GM19239 (cell line): ENCODE measurements at places on chromosomes 4 and X.

DNA sequence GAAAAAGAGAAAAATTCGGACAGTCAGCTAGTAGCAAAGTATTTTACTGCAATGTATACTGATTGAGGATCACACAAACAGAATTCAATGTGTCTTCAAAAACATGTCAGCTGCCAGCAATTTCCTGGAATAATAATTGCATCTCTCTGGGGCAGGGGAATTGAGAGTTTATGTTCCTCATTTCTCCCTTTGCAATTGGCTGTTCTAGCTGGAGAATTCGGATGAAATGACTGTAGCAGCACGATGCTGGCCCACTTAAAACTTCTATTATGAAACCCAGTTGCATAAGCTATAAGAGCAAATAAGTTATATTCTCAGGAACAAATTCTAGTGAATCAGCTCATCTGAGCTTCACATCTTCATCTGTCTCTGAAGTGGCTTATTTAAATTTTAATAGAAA, 99.9 kb upstream of the CPEB2 start:
- DNase-seq, result no peak

DNA sequence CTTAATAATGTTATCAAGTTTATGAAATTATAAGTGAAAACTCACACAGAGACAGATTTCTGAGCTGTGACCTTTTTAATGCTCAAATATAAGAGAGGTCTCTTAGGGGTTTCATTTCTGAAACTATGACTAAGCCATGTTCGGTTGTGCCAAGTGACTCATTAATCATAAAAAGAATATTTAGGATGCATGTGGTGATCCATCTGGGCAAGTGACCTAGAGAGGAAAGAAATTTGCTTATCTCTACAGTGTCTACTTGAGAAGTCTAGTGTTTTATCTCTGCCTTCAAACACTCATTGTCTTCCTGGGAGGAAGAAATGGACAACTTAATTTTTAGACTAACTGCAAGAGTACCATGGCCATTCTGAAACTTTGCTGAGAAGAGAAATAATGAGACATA, 545.3 kb upstream of the GRID2 start:
- no peak for DNase-seq

DNA sequence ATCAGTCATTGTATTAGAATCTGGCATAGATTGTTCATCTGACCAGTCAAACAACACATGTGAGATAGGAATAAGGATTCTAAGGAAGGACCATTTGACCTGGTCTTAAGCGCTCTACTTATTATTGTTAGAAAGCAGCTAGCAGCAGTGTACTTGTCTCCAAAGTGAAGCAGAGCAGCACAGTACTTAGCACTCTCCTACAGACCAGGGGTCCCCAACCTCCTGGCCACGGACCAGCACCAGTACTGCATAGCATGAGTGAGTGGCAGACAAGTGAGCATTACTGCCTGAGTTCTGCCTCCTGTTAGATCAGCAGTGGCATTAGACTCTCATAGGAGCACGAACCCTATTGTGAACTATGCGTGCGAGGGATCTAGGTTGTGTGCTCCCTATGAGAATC, 135.9 kb upstream of the SPRY1 start:
- DNase-seq, result no peak

DNA sequence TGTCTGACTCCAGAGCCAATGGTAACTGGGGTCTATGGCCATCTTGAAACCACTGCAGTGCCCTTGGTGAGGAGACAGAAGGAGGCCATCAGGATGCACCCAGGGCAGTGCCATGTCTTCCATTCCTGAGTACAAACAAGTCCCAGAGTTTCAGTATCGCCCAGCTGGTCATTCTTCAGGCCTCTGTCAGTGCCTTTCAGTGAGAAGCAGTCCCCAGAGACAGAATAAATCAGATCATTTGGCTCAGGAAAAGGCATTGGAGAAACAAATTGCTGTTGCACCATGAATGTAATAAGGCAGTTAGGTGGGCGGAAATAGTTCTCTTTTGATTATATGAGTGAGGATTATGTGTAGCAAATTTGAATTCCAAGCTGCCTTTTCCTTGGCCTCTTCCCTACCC, 21.3 kb downstream of the ADGRG4 start:
- no peak for DNase-seq

- DNase-seq, result no peak
These were observed 789 bp upstream of the SRPX start for GRCh38 chrX:38221391-38221929.

DNA sequence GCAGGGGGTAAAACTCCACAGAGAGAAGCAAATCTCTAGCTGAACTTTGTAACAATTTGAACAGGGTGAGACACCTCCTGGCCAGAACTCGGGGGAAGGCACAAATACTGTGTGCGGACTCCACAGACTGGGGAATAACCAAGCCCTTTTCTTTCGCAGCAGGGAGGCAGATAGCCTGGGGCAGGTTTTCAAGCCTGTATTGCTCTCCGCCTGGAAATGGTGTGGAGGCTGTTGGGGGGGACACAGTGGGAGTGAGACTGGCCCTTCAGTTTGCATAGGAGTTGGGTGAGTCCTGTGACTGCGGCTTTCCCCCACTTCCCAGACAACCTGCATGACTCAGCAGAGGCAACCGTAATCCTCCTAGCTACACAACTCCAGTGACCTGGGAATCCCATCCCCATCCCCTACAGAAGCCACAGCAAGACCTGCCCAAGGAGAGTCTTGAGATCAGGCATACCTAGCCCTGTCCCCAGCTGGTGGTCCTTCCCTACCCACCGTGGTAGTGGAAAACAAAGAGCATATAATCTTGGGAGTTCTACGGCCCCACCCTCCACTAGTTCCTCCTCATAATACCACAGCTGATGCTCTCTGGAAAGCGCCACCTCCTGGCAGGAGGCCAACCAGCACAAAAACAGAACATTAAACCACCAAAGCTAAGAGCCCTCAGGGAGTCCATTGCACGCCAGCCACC, 12.9 kb upstream of the SMPX start:
- no peak for DNase-seq

DNA sequence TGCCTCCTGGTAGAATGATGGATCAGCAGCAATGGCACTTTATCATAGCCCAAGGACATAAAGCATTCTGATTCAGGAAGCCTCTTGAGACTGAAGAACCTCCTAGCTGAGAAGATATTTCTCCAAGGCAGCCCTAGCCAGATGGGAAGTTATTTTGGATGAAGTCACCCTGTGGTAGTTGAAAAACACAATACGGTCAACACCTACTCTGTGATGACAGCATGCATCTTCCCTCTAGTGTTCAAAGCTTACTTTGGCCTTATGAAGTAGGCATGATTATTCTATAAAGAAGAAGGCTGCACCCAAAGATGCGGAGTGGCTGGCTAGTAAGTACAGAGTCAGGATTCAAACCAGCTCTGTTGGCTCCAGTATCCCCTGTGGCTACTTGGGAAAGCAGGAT, 47.9 kb downstream of the TLR10 start:
- no peak for DNase-seq

DNA sequence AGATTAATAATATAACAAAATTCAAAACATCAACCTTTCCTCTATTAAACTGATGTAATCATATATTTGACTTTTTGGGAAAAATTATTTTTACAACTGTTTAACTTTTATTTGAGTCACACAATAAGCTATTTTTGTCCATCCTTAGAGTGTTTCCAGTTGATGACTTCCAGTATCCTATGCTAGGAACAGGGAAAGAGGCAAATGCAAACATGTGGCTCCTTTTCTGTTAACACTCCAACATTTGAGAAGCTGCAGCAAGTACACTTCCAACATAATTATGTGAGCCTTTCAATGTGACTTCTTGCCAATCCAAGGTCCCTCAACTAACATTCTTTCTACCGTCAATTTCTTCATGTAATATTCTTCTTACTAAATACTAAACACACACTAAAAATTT, 117.7 kb downstream of the PPA2 start:
- DNase-seq, result no peak

- peak; percentile 13 for DNase-seq
These were observed 552 bp downstream of the ADH5 start for GRCh38 chr4:99088023-99088449.

GRCh38 chr4:113347245-113347644, 297.8 kb downstream of the ANK2 start:
- DNase-seq, result no peak
